Mammary epithelial cell (primary cell): ENCODE measurements at places on chromosomes 4 and X. TPM values are rescaled to one million over a fixed set of nuclear protein-coding genes. Genes with fewer than 3 reads are reported as not detected.

GRCh38 chr4:152045807-152046571, 285.2 kb upstream of the GATB start:
- no peak for DNase-seq

GRCh38 chrX:133542476-133542875, 127.2 kb upstream of the GPC4 start:
- DNase-seq, result no peak

DNA sequence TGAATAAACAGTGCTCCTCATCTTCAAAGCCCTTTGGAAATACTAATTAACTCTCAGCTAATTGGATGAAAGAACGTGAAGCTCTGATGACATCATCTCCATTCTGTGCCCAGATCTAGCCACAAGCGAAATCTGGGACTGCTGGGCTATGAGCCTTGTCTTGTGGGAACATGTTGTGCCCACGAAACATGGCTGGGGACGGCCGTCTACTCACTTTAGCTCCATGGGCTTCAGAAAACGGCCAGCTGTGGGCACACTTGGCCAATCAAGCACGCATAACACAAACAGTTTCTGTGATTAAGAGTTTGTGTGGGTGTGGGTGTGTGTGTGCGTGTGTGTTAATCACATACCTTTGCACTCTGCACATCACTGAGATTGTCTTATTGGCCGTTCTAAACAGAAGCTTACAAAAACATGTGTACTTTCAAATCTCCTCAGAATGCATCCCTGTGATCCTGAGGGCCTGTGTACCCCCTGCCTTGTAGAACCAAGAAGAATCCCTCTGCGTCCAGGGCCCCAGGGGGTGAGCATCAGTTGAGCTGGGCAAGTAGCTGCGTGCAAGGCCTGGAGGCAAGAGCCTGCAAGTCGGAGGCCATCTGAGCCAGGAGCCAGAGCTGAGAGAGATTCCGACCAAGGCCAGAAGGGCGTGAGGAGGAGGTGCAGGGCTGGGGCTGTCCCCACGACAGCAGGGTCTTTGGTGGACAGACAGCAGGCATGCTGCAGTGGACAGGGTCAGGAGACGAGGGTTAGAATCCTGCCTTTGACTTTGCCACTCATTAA, 18.7 kb upstream of the ZNF185 start:
- DNase-seq, result peak; percentile 87

DNA sequence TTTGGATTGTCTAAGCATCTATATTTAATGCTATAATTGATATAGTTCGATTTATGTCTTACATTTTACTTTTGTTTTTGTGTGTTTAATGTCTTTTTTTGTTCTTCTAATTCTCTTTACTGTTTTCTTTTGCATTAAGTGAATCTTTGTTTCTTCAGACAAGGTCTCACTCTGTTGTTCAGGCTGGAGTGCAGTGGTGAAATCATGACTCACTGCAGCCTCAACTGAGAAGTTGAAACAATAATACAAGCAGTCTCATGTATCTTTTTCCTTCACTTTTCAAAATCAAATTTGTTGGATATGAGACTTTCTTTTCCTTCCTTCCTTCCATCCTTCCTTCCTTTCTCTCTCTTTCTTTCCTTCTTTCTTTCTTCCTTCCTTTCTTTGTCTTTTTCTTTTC, 1401.6 kb downstream of the ADGRL3 start:
- no peak for DNase-seq

GRCh38 chr4:99038213-99038612, 42.7 kb downstream of the METAP1 start:
- DNase-seq, result no peak

GRCh38 chr4:155304375-155304774, 72.4 kb downstream of the MAP9 start:
- DNase-seq, result peak; percentile 25

DNA sequence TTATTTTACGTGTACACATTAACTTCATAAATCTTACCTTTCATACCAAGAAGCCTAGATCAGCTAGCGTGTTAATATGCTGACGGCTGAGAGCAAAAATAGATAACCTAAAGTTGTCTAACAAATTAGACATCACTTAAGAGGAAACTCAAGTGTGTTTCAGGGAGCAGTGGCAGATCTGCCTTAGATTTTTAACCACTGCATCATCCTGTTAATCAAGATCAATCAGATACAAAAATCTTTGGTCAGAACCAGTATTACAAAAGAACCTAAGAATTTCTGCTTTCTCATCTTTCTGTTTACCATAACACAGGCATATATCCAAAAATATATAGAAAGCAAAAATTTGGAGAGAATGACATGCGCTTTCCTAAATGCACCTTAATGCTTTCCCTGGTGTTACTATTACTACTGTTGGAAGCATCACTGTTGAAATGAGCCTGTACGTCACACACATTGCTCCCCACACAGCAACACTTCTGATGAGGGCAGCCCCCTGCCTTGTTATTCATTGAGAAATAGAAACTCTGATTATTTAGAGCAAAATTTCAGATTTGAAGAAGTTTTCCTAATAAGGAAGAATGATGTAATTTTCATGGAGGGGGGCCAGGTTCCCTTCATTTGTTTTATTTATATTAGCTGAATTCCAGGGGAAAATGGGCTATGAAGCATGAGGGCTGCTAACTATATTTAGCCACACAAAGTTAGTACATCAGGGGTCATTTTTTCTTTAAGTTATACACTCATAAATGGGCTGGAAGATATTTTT, 152.3 kb downstream of the CBR4 start:
- no peak for DNase-seq

GRCh38 chrX:132045456-132045855, 22.4 kb downstream of the STK26 start:
- DNase-seq, result no peak

GRCh38 chr4:41609851-41610250, 71.9 kb downstream of the LIMCH1 start:
- DNase-seq, result no peak

- DNase-seq, result no peak
Measured at GRCh38 chr4:149140841-149141240, 674.8 kb downstream of the IQCM start.

- DNase-seq, result peak; percentile 50
Measured at GRCh38 chr4:36043901-36044300, 200.4 kb downstream of the ARAP2 start.

- DNase-seq, result no peak
Measured at GRCh38 chr4:135368831-135369230, 1167.2 kb upstream of the PABPC4L start.

- DNase-seq, result no peak
Measured at GRCh38 chrX:578531-578930, 52.1 kb upstream of the SHOX start.

- DNase-seq, result no peak
Measured at GRCh38 chr4:42425146-42426065, 28.1 kb downstream of the SHISA3 start.

DNA sequence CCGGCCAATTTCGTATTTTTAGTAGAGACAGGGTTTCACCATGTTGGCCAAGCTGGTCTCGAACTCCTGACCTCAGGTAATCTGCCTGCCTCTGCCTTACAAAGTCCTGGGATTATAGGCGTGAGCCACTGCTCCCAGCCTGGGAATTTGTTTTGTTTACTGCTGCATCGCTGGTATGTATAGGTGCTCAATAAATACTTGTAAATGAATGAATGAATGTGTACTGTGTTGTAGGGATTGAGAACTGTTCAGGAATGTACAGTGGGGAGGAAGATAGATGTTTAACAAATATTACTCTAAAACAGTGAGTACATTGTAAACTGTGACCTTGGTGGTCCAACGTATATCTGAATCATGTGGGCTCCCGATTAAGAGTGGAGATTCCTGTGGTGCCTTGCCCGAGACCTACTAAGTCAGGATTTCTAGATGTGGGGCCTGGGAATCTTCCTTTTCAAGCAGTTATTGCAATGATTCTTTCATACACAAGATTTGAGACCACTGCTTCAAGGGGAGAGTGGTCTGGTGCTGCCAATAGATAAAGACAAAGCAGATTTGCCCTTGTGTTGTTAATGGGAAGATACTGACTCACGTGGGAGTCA, 41.0 kb downstream of the WWC2 start:
- DNase-seq, result no peak

DNA sequence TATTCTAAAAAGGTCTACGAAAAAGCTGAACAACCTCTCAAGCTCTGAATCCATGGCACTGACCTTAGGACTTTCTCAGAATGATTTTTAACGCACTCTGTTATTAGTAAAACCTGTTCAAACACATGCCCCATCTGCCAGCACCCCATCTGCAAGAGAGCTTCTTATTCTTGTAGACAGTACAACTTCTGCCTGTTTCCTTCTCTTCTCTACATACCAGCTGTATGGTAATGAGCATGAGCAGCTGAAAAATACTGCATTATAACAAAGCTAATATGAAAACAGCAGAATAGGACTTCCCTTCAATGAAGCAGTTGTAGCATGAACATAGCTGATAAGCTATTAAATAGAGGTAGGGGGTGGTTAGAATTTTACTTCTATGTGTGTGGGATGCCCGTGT, 167.9 kb downstream of the FBXW7 start:
- no peak for DNase-seq

DNA sequence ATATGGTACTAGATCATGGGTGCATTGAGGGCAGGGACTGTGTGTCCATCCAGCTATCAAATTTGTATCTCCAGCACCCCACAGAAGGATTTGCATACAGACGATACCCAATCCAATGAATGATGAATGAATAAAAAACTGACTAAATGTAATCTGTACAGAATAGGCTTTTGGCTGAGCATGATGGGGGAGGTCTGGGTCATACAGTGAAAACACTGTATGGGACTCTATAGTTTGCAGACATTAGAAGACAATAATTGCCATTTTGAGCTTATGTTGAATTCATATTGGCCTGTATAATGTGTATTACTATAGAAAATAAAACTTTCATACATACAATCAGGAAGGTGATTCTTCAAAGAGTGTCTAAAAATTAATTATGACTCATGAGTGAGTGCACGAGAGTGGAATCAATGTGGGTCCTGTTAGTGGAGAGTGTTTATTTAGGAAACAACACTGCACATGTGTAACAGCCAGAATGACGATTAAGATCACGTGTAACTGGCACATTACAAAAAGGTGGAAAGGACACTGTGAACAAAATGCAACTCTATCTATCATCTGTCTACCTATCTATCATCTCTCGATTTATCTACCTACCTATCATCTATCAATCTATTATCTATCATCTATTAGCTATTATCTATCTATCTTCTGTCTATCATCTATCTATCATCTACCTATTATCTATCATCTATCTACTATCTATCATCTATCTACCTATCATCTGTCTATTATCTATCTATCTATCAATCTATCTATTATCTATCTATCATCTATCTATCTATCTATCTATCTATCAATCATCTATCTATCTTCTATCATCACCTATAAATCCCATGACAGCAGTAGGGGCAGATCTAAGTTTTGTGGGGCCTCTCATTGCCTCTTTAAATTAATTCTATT, 201.3 kb downstream of the PTTG2 start:
- peak; percentile 27 for DNase-seq

- DNase-seq, result no peak
Measured at GRCh38 chrX:16839219-16839851, 30.8 kb downstream of the RBBP7 start.

- no peak for DNase-seq
Measured at GRCh38 chrX:47373198-47373597, 2.8 kb downstream of the ZNF157 start.

DNA sequence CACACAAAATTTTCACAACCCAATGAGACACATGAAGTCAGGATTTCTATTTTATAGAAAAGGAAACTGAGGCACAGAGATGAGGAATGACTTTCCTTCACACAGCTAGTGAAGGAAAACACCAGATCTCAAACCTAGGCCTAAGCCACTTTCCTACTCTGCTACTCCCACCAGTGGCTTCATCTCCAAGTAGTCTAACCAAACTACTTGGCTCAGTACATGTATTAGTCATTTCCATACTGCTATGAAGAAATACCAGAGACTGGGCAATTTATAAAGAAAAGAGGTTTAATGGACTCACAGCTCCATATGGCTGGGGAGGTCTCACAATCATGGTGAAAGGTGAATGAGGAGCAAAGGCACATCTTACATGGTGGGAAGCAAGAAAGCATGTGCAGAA, 196.6 kb downstream of the EVC2 start:
- peak; percentile 43 for DNase-seq

GRCh38 chr4:72714482-72715279, 145.7 kb upstream of the ADAMTS3 start:
- DNase-seq, result no peak

GRCh38 chrX:17596061-17596460, 141.2 kb upstream of the SCML1 start:
- peak; percentile 73 for DNase-seq

- no peak for DNase-seq
Measured at GRCh38 chrX:40152173-40152711, 54.5 kb upstream of the BCOR start.

DNA sequence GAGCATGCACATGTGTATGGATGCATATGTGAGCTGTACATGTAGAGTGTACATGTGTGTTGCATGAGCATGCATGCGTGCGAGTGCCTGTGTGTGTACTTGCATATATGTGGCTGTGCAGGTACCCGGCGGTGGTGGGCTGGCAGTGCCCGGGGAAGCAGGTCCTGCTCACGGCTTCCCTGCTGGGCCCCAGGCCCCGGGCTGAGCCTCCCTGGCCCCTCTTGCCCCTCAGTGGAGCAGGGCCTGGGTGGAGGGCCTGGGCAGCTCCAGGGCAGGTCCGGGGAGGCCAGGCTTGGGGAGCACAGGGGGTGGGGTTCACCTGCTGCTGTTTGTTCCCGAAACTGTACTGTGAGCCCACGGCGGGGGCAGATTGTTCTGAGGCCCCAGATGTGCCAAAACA, 9.4 kb downstream of the NAT8L start:
- DNase-seq, result no peak

- DNase-seq, result no peak
Measured at GRCh38 chrX:37753384-37753783, 26.5 kb upstream of the CYBB start.

DNA sequence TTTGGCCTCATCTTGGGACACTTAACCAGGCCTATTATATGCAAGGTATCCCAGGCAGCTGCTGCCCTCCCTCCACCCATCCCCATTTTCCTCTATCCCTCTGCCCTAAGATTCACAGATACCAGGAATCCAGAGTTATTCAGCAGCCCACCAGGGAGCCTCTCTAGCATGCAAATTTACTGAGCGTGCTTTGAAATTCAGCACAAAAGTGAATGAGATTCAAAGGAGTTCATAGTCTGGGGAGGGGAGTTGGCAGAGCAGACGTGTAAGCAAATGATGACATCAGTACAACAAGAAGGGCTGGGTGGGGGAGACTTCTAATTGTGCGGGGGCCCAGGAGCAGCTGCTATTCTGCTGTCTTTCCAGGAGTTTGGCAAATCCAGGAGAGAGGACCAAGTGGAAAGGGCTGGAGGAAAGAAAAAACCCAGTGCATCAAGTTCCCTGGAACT, 1.7 kb upstream of the MTM1 start:
- DNase-seq, result no peak

- DNase-seq, result no peak
Measured at GRCh38 chrX:139554376-139554775, 23.8 kb downstream of the F9 start.

GRCh38 chr4:36758312-36759178, 477.1 kb downstream of the DTHD1 start:
- DNase-seq, result no peak

GNRHR gene
- total RNA-seq, result 0.26 TPM in 1 of 2 replicates, not detected in the other

SASH3 gene
- not detected for total RNA-seq

L1CAM gene
- total RNA-seq, result 55.3 and 96.4 TPM in 2 replicates

GATA1 gene
- total RNA-seq, result not detected

PF4V1 gene
- not detected for total RNA-seq

DUSP21 gene
- not detected in 2 replicates for total RNA-seq

SSX4B gene
- total RNA-seq, result not detected

SMIM31 gene
- total RNA-seq, result not detected

MMRN1 gene
- 0.29 TPM in 1 of 2 replicates, not detected in the other for total RNA-seq
